ENCODE measurements at places on chromosomes 5 and 9.
A peak's percentile ranks its signal among the peaks of the same experiment; 100 is the strongest.

- DNase-seq: no peak
Measured at GRCh38 chr5:16862777-16863176, 73.3 kb downstream of the MYO10 start.

GRCh38 chr5:151068433-151069197 is 12.2 kb downstream of the TNIP1 start:
- DNase-seq: peak; percentile 32

GRCh38 chr9:129442803-129443511 is 177.9 kb downstream of the C9orf50 start:
- no peak for DNase-seq

GRCh38 chr5:168654211-168654721 is 75.1 kb upstream of the PANK3 start:
- DNase-seq: no peak

- DNase-seq: no peak
Measured at GRCh38 chr5:147044572-147045273, 166.2 kb upstream of the PPP2R2B start.

- no peak for DNase-seq
Measured at GRCh38 chr5:61397238-61397637, 65.2 kb downstream of the ZSWIM6 start.

GRCh38 chr9:137027369-137028262 is at the start of gene ABCA2:
Gene ABCA2 (minus strand): TSS chr9:137028237. CDS start chr9:137028140, 97 bp downstream.
- peak; percentile 28 for DNase-seq

DNA sequence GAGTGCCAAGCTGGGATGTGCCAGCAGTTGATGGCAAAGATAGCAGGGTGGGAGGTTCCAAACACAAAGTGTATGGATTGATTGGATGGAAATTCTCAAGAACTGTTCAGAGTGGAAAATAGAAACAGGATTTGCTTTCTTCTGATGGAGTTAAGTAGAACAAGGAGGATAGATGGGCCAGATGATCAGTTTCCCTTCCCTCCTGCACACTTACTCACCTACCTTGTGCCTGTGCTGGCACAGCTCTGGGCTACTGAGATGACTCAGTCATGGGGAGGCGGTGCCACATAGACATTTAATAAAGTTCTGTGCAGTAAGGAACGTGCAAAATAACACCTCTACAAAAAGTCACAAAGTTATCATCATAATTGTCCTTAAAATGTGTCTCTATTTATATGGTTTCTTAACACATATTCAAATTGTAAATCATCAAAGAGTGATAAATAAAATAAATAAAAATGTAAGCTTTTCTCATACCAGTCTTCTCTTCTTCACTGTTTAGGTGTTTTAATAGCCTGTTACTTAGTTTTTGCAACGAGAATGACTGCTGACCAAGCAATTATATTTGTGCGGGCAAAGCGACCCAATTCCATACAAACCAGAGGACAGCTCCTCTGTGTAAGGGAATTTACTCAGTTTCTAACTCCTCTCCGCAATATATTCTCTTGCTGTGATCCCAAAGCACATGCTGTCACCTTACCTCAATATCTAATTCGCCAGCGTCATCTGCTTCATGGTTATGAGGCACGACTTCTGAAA is 12.7 kb downstream of the PTPDC1 start:
- no peak for DNase-seq

DNA sequence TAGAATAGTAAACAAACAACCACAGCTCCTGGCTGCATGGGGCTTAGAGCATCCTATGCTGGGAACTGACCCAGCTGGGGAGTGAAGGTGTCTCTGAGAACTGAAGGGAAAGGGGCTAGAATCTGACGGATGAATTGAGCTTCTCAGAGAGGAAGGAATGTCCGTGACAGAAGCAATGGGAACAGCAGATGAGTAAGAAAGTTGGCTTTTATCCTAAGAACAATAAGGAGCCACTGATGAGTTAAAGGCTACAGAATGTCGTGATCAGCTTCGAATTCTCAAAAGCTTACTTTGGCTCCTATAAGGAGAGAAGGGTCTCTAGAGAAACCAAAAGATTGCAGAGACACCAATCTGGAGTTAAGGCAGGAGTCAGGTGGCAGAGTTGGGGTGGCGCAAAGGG is 52.6 kb downstream of the EBF1 start:
- DNase-seq: no peak

- DNase-seq: no peak
Measured at GRCh38 chr9:26655166-26655565, 237.4 kb downstream of the CAAP1 start.

DNA sequence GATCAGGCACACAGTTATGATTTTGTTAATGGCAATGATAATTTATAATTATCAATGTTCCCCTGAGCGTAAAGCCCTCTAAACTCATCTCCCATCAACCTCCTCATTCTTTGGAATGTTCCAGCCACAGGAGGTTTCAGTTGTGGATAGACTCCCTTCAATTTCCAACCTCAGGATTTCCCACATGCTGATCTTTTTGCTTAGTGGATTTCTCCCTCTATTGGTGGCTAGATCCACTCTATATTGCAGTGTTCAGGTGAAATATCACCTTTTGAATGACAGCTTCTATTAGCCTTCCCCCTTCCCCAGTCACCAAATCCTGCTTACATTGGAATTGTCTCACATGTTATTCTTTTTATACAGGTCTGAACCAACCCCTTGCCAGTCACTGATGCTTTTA is 113.9 kb downstream of the CDH10 start:
- DNase-seq: no peak

DNA sequence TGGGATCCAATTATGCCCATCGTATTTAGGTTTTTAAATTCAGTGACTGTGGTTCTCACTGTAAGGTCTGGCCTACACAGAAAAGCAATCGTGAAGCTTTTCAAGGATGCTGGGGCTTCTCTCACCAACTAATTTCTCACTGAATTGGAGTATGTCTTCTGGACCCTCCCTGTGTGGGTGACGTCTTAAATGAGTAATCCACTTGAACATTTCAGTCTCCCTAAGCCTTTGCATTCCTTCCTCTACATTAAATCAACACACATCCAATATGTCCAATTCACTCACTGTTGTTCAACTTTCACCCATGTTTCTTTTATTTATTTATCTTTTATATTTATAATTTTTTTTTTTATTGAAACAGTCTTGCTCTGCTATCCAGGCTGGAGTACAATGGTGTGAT is 12.5 kb upstream of the BTF3 start:
- DNase-seq: no peak

GRCh38 chr5:55108661-55109060 is 6.2 kb downstream of the GZMA start:
- DNase-seq: no peak

DNA sequence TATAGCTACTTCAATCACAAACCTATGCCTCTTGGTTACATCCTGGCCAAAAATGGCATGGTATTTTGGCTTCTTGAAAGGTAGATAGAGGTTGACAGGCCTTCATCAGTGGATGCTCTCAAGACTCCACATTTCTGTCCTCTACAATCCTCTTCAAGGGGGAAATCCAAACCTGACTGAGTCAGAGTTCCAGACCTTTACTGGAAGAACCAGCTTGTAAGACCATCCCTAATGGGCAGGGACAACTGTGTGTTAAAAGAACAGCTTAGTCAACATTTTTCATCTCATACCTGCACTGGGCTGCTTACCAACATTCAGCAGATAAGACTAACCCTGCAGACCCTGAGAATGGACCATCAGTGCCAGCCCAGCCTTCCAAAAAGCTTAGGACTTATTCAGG is 155.7 kb downstream of the CDK5RAP2 start:
- DNase-seq: no peak

DNA sequence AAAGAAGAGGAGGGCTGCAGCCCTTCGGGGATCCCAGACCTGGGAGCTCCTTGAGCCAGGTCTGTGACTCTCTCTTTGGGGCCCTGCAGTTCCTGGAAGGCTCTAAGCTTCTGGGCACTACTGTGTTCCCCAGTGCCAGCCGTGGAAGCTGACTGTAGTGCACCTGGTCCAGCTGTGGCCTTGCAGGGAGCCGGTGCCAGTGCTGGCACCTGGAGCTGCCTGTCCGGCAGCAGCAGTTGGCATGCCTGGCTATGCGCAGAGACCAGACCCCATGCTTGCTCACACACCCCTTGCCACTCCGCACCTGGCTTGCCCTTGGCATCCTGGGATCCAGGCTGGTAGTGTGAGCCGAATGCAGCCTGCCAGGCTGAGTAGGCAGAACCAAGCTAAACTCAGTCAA is 91.0 kb upstream of the PUM3 start:
- DNase-seq: no peak

GRCh38 chr5:122120957-122121356 is 8.4 kb upstream of the ZNF474 start:
- no peak for DNase-seq

- no peak for DNase-seq
Measured at GRCh38 chr9:36855448-36856315, 178.4 kb downstream of the PAX5 start.

GRCh38 chr9:212297-212696 is 2.4 kb upstream of the DOCK8 start:
- no peak for DNase-seq

- no peak for DNase-seq
Measured at GRCh38 chr9:79692857-79693571, 121.2 kb downstream of the TLE4 start.

DNA sequence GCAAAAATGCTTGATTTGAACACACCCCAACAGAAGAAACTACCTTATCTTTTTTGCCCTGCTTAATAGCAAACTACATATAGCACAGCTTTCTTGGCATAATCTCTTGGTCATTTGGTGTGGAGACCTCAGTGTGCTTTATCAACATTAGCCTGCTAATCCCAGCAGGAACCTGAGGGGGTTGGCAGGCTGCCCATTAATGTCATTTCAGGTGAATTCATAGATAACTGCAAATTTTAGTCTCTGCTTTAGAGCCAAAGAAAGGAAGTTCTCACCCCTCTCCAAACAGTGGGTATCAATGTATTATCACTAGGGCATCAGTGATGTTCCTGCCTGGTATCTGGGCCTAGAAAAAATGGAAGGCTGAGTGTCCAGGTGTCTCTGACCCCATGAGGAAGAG is 489.0 kb downstream of the NTRK2 start:
- no peak for DNase-seq

GRCh38 chr9:84375954-84376353 is 35.4 kb upstream of the SLC28A3 start:
- DNase-seq: no peak

GRCh38 chr5:149007174-149007573 is 55.7 kb downstream of the SH3TC2 start:
- no peak for DNase-seq

DNA sequence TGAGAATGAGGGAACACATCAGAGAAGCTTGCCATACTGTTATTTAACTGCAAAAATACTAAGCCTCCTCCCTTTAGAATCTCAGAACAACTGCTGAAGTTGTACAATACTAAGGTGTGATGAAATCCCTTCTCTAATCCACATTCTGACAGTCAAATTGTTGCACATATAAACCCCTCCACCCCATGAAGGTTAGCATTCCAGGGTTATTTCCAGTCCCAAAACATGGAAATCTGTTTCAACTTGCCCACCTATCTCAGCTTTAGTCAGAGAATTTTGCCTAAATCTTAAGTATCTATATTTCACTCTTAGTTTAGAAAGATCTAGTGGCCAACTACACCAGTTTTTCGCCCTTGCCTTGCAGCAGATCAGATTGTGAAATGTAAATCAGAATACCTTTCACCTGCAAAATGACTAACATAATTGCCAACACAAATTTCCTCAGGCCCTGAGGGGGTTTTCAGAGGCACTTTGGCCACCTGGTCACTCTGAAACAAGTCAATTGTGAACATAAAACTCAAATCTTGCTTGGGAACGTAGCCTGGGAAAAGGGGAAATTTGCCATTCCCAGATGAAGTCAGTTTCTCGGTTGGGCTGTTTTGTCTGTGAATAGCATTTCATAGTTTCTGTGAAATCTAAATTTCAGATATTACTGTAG is 93.9 kb downstream of the EFNA5 start:
- no peak for DNase-seq

- no peak for DNase-seq
Measured at GRCh38 chr9:125483697-125484096, 222.1 kb downstream of the GAPVD1 start.

GRCh38 chr5:147145328-147145727 is 89.5 kb upstream of the STK32A start:
- no peak for DNase-seq

DNA sequence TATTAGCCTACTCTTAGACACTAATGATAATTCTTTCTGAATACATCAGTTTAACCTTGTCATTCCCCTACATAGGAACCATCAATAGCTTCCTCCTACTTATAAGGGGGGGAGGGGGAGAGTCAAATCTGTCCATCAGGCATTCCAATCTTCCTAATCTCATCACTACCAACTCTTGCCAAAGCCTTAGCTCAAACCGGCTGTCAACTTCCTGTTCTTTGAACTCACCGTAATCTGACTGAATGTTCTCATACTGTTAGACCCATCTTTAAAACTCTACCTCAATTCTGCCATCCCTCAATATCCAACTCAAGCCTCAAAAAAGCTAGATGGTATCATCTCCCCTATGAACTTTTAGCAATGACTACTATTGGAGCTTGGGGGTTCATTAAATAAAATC is 41.9 kb upstream of the RNF38 start:
- DNase-seq: no peak

- peak; percentile 80 for DNase-seq
Measured at GRCh38 chr5:68239487-68239886, 23.9 kb downstream of the PIK3R1 start.

GRCh38 chr9:100927763-100928162 is 100.8 kb upstream of the PLPPR1 start:
- DNase-seq: no peak

- DNase-seq: no peak
Measured at GRCh38 chr5:89457411-89458331, 574.7 kb upstream of the MEF2C start.

DNA sequence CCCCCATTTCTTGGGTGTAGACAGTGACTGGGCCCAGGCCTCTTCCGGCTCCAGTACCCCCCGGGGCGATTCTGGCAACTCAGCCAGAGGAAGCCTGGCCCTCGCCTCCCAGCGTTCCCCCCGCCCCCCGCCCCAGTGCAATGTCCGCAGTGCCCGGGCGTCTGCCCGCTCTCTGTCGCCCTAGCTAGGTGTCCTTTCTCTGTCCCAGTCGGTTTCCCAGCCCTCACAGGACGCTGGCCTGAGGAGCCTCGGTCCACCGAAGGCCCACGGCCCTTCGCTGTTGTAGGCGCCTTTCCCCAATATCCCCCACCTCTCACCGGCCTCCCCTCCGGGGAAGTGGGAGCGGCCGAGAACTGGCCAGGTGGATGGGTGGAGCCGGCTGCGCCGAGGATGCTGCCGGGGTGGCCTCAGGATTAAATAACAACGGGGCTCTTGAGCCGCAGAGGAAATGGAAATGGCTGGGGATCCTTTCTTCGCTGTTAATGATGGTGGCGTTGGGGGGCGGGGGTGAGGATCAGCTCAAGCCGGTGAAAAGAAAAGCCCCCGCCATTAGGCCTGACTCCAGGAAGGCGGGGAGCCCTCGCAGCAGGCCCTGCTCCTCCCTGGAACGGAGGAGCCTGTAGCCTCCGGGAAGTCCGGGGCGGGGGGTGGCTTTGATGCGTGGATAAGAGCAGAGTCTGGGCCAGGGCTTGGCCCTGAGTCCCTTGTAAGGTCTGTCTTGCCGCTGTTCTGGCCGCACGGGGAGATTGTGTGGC is 1.1 kb upstream of the SPRY4 start:
- DNase-seq: peak; percentile 21

GRCh38 chr5:168867241-168867640 is 288.1 kb upstream of the PANK3 start:
- DNase-seq: no peak

GRCh38 chr5:80238778-80239679 is 16.8 kb downstream of the SERINC5 start:
- no peak for DNase-seq

- DNase-seq: no peak
Measured at GRCh38 chr9:89042984-89043383, 51.7 kb downstream of the S1PR3 start.

Measured in activated T-cell treated with anti-CD3 and anti-CD28 coated beads, Interleukin-2, amount 50 U/mL, for 1 hour (primary cell).